Activated CD8-positive, alpha-beta memory T cell treated with anti-CD3 and anti-CD28 coated beads, Interleukin-2, amount 10 ng/mL, durations not matched to agents 7 days and 5 days (primary cell): ENCODE measurements at places on chromosomes 5 and 9.

DNA sequence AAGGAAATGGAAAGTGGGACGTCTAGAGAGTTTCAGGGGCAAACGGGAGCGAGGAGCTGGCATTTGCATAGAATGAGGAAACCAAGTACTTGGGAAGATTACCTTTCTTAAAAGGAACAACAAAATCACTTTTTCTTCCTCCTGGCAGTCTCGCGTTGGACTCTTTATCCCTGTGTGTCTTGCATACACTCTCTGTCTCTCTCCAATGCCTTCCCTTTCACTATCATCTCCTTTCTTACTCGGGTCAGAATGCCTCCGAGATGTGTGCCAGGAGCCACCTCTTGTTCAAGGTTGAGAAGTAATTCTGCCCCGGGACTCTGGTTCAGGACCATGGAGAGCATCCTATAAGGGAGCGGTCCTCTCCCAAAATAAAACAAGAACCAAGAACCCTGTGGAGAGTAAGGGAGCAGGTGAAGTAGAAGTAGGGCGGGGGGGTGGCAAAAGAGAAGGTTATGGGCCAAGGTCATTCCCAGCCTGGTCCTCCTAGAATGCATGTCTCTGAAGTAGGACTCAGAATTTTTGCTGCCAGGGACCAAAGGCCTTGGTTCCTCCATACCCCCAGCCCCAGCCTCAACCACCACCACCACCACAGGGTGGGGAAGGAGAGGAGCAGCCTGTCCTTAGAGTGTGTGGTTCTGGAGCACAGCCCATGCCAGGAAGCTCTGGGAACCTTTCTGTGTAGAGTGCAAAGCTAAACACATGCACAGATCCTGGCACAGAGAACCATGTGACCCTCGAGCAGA is 72.1 kb upstream of the ARAP3 start:
- peak; percentile 49 for DNase-seq

GRCh38 chr9:136729144-136729543 is 13.6 kb downstream of the LCN10 start:
- DNase-seq = no peak

DNA sequence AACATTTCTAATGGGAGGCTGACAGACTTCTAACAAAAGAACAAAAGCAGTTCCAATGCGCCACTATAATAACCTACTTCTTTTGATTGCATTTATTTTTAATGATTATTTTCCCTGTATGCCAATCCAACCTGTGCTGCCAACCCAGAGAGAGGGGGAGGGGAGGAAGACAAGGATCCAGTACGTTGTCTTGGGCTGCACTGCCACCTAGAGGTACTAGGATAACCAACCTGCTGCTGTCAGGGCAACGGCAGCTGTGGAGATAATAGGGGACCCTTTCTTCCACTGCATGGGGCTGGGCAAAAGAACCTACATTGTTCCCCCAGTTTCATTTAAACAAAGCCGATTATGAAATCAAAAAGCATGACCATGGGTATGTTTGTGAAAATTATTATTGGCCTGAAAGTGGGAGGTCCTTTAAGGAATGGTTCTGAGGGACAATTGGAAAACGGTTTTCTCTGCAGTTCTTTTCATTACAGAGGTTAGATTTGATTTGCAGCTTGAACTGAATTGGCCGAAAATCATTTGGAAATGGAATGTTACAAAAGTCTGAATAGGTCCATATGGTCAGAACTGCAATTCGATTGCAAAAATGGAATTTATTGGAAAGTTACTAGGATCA is 101.3 kb downstream of the RASEF start:
- peak; percentile 48 for DNase-seq

GRCh38 chr5:72189146-72189545 is 81.9 kb downstream of the MAP1B start:
- DNase-seq = no peak

DNA sequence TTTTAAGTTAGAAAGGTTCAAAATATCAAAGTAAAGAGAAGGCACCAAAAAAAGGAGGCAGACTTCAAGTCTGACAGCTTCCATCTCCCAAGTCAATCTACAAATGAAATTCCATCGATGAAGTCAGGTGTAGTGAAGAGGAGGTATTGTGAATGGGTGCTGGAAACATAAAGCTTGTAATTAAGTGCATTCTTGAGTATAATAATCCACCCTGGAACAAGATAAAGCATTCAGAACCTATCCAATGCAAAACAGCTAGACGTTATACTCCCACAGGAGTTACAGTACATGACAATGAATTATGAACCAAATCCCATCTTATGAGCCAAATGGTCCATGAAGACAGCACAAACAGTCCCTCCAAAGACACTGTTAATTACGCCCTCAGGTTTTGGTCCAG is 22.3 kb downstream of the BNC2 start:
- no peak for DNase-seq

DNA sequence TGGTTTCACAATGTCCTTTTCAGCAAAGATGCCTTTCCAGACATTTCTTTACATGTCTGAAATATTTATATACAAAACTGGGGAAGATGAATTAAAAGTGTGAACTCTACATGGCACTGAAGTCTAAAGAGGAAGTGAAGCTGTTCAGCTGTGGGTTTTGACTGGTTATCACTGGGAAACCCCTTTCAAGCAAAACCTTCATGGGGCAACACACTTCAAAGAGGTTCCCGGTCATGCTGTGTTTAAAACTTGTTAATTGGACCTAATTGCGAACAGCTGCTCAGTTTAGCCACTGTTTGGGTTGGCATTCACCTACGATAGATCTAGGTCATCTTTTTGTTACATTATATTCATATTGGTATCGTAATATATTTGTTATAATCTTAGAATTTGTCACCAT is 20.0 kb upstream of the GDNF start:
- DNase-seq = no peak

DNA sequence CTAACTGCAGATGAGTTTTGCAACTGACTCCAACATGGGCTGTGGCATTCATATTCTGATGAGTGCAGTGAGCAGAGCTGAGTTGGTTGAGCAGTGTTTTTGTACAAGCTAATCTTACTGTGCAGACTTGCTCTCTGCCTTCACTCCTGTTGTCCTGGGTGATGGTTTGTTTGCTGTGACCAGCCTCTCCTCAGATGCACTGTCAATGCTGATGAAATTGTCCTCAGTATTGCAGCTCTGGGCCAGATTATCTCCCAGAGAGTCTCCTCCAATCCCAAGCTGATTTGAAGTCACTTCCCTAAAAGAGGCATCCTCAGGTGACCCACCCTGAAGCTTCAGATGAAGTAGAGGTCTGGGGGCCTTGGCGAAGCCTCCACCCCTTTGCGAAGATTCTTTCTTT is 581.8 kb downstream of the ACTL7B start:
- DNase-seq = no peak

GRCh38 chr5:93246090-93246855 is 334.7 kb downstream of the NR2F1-AS1 start:
- DNase-seq = no peak

DNA sequence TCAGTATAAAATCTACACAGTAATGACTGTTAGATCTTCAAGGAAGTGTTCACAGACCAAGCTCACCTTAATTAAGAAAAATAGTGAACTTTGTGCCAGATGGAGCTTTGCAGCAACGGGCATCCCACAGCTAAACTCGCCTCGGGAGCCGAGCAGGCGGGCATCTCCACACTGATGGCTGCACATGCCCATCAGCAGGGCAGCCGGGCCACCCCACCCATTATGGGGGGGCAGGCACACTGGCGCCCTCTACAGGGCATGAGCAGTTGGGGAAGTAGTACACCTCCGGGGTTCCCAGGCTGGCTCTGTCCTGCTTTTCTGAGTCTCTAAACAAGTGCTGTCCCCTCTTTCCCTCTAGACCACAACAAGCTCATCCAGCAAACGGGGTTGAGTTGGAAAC is 21.6 kb downstream of the ANKS6 start:
- no peak for DNase-seq

GRCh38 chr5:152532714-152533113 is 127.6 kb upstream of the NMUR2 start:
- DNase-seq = no peak

- no peak for DNase-seq
Measured at GRCh38 chr5:72559866-72560766, 52.9 kb upstream of the ZNF366 start.

DNA sequence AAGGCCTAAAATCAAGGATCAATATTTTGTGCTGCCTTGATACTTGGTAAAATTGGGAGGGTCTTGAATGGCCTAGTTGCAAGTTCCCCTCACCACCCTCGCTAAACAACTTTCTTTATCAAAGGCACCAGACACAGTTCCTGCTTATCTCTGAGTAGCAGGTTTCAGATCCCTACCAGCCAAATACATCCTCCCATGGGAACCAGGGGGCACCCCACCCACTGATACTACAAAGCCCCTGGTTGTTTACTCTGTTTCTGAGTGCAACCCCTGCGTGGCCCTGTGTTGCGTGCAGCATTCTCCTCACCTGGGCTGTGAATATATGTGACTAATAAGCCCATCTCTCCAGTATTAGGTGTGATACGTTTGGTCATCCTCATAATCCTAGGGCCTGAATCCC is 314.9 kb downstream of the DRD1 start:
- DNase-seq = no peak

- DNase-seq = no peak
Measured at GRCh38 chr5:84362061-84362720, 22.5 kb downstream of the EDIL3 start.

GRCh38 chr5:165576678-165577275 is 2071.4 kb downstream of the MAT2B start:
- DNase-seq = no peak

DNA sequence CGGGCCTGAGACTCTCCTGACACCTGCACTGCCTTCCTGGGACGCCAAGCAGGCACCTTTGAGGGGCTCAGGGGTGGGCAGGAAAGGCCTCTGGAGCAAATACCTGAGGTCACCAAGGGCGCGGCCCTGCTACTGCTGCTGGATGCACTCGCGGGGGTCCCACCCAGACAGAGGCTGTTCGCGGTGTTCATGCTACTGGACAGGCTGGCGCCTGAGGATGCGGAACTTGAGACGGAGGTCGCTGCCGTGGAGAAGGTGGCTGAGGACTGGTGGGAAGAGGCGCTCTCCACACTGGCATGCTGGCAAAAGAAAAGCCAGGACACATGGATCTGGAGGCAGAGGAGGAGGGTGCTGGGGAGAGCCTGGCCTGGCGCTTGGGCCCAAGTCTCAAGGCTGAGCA is 110.7 kb downstream of the UBE2R2 start:
- DNase-seq = no peak
